ENCODE measurements at places on chromosomes 12 and 14.
A peak's percentile ranks its signal among the peaks of the same experiment; 100 is the strongest.

- DNase-seq, result no peak
Measured at GRCh38 chr12:124655698-124656516, 88.5 kb upstream of the NCOR2 start.

- no peak for DNase-seq
Measured at GRCh38 chr12:60803147-60803546, 1207.3 kb downstream of the SLC16A7 start.

DNA sequence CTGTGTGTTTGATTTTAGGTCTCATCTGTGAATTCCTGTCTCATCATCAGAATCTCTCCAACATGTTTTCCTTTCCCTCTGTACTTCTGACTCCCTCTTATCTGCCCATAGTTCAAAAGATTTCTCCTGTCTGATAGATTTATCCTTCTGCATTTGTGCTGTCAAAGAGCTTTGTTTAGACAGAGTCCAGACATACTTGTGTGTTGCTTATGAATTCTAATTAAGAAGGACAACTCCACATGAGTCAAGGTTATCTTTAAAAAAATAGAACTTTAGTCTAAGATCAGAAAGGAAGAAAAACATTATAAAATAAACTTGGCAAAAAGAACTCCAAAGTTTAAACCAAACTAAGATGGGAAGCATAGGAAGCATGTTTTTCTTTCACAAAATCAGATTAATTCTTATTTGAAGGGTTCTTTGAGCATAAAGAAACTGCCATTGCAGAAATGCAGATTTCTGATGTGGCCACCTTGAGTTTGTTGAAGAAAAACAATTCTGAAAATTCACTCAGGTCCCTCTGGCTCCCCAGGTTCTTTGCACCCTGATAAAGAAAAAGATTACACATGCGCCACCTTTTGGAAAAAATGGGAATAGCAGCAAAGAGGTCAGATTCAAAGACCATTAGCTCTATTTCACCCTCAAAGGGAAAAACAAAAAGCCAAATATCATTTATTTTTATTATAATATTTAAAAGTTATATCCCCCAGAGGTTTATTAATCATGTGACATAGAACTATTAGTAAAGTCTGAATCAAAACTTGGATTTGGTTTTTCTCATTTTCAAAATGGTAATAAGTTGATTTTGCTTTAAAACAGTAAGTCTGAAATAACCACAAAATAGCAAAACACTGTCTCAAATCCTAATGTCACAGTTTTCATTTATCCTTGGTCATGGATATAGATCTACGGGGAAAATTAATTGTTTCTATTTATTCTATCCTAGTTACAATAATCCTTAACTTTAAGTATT is 143.7 kb upstream of the DCN start:
- DNase-seq, result peak; percentile 81

DNA sequence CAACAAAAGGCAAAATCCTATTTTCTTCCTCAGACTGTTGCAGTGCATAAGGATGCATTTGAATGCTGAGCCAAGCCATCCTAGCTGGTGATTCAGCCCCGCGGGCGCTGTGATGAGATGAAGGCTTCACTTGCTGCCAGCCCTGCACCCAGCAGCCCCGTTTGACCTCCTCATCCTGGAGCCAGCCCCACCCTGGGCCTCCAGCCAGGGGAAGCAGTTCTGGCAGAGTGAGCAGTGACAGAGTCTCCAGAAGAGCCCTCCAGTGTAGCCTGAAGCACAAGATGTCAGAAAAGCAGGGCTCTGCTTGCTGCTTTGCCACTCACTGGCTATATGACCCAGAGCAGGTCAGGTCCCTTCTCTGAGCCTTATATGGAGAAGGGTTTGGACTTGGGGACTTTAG is 96.2 kb upstream of the HSPB8 start:
- no peak for DNase-seq

DNA sequence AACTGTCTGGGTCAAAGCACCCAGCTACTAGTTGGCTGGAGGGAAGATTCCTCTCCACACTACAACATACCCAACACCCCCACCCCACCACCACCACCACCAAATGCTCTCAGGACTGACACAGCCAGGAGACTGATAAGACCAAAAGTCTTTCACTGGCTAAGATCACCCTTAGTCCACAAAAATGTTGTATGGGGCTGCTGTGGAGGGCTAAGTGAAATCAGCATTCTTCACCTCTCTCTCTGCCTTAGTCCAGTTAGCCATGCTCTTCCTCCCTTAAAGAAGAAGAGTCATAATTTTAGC is 106.2 kb downstream of the NUAK1 start:
- DNase-seq, result no peak

DNA sequence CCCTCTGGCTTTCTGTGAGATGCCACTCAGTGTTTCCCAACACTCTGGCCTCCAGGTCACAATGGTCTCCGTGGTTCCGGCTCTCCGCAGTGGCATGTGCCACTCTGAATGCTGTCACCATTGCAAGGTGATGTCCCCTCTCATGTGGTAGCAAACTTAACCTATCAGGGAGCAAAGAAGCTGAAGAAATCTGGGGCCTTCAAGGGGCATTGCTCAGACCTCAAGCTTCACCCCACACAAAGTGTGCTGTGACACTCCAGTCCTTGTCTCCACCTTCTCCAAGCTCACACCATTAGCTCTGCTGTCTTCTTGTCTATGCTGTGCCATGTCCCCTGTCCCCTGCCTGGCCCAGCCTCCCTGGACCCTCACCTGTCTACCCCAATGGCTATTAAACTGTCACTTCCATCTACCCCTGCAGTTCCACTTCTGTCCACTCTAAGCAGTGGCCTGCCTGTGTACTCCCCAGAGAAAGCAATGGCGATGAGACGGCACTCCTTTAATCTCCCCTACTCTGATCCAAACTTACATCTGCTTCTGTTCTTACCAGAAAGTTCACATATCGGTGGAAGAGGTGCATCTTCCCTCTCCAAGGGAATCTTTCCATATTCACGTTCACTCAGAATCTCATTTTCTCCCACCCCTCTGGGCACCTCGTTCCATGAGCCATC is 93.7 kb downstream of the DHRS2 start:
- DNase-seq, result no peak

- DNase-seq, result no peak
Measured at GRCh38 chr12:38113991-38114390, 202.6 kb upstream of the ALG10B start.

DNA sequence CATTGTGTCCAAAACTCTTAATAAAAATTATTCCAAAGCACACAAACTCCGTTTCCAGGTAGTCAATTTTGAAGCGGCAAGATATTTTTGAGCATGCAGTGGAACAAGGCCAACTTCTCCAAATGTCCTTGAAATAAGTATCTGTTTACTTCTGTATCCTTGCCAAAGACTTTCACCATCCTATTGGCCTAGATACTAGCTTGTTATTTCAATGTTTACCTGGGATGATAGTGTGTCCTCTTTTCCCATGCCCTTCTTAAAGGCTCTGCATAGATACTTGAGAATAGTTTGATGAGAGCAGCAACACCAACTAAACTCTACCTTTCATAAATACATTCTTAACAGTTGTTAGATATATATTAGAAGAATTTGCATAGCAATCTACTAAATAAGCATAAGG is 160.9 kb downstream of the KCNC2 start:
- no peak for DNase-seq

DNA sequence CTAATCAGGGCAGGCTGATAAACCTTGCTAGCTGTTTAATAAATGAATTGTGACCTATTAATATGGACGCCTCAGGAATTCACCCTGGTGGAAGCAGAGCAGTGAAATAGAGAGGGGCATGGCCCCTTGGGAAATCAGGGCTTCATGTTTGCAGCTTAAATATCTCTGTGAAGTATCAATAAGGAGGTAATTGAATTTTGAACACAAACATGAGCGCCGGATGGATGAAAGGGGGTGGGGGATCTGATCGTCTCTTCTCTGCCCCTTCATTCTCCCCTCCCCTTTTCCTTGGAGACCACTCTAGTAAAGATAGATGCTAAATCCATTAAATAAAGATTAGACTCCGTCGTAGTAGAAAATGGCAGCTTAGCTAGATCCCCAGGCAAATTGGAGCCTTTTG is 70.5 kb downstream of the LIN52 start:
- no peak for DNase-seq

DNA sequence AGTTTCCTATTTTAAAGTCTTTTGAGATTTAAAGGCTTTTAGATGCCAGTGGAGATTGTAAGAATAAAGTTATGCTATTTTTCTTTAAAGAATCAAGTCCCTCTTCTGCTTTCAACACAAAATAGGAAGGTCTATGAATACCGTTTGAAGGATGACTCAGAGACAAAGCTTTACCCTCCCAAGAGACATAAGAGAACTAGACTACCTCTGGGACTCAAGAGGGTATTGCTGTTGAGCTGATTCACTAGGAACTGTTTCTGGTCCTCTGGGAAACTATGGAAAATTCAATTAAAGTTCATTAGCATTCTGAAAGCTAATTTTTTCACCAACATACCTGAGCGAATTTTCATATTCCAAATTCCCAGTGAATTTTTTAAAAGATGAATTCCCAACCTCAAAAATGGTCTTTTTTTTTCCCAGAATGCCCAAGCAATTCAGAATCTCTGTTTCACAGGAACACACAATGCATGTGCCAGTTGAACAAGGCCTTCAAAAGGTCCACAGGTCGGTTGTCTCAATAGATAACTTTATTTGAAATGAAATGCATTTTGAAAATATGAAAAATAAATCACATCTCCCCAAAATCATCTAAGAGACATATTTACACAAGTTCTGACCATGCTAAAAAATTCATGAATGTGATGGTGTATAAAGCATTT is 6.5 kb downstream of the PHLDA1 start:
- no peak for DNase-seq

DNA sequence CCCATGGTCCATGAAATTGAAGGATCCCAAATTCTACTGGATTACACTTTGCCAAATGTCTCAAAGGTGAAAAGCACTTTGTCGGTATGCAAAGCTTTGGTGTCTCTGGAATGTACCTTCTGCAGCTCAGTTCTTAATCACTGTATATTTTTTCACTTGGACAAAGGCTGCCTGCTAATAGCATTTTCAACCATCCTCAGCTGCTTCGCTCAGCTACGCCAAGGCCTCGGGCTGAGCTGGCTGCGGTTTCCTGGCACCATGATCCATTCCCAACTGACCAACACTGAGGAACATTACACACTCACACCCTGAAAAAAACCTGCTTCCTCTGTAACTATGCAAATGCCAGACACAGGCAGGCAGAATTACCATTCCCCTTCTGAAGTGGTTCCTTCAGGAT is 335.2 kb downstream of the DPF3 start:
- no peak for DNase-seq

- DNase-seq, result peak; percentile 48
Measured at GRCh38 chr12:503111-503761, 43.5 kb downstream of the B4GALNT3 start.

DNA sequence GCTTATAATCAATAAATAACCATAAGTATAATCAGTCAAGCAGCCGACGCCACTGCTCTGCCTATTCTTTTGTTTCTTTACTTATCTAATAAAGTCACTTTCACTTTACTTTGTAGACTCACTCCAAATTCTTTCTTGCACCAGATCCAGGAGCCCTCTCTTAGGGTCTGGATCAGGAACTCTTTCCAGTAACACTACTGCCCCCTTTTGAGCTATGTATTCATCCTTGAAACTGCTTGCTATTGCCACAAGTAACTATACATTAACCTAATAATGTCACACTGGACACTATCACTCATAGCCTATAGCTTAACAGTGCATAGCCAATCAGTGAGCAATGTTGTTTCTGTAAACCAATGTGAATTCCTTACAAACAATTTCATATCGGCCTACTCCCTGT is 2.8 kb upstream of the NID2 start:
- no peak for DNase-seq

DNA sequence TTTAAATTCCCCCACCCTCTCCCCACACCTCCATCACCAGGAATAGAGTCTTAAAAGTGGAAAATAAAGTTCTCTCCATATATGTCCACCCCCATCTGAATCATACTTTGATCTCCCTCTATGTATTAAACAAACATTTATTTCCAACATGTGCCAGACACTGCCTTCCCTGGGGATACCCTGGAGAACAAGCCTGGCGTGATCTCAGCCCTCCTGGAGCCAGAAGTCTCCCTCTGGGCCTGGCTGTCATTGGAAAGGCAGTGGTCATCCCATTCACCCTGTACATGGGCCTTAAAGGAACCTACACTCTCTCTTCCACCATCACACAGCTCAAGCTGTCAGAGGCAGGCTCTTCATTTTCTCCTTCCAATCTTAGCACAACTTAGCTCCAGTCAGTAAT is 143.6 kb downstream of the EMP1 start:
- DNase-seq, result no peak

DNA sequence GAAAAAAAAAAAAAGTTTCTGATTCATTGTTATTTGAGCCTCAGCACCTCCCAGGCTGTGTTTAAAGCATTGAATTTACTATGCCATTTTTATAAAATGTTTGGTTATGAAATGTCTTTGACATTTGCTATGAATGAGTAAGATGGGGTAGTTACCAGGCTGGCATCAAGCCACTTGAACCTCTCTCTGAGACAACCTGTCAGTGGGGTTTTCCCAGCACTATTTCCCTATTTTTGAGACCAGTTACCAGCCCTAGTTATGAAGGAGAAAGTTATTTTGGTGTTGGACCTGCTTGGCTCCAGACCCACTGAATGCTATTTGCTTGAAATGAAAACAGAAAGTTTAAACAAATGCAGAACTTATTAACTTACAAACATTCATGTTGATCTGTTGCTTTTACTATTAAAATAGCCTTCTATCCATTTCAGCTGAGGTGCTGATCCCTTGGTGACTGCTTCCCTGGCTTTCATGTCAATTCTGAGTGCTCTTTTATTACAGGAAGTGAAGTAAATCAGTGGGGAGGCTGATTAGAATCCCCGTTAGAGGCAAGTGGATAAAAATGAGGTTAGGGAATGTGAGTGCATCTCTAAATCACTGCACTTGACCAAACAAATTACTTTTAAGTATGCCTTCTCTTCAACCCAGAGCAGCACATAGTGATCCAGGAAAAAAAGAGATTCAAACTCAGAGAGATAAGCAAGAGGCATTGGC is 37.8 kb downstream of the LLPH start:
- no peak for DNase-seq

DNA sequence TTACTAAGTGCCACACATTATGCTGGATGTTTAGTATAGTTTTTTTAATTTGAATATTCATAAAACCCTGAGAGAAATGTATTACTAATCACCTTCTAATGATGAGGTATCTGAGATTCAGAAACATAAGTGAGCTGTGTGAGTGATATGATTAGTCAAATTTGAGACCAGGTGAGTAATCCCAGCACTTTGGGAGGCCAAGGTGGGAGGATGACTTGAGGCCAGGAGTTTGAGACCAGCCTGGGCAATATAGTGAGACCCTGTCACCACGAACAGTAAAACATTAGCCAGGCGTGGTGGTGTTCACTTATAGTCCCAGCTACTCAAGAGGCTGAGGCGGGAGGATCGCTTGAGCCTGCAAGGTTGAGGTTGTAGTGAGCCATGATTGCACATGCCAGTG is 438.4 kb downstream of the RAD51B start:
- DNase-seq, result no peak

- no peak for DNase-seq
Measured at GRCh38 chr12:79885911-79886490, 48.9 kb downstream of the PPP1R12A start.
